Keratinocyte (primary cell): ENCODE measurements at places on chromosomes 6 and 20. TPM values are rescaled to one million over a fixed set of nuclear protein-coding genes. Genes with fewer than 3 reads are reported as not detected.
A peak's percentile ranks its signal among the peaks of the same experiment; 100 is the strongest.

HLA-DOA gene
- 0.01 TPM in 1 of 3 replicates, not detected in the others for polyA plus RNA-seq

WFDC12 gene
- 0.32 to 2.9 TPM (median 1.8 TPM) in 3 replicates for polyA plus RNA-seq

RPP21 gene
- polyA plus RNA-seq, result 25.7 to 40.5 TPM (median 26.8 TPM) in 3 replicates

- no peaks in the 10 kb centered on the region for H3K36me3 ChIP-seq
- DNase-seq, result no peak
- peaks cover 67% of the 10 kb centered on the region for H3K27me3 ChIP-seq
- H3K4me1 ChIP-seq, result peaks cover 3% of the 10 kb centered on the region
- H3K4me3 ChIP-seq, result no peak overlapping the region
Observed at GRCh38 chr20:46027245-46027853, 1.7 kb upstream of the SLC12A5 start.

EFCAB8 gene
- polyA plus RNA-seq, result 0.02 to 0.18 TPM (median 0.03 TPM) in 3 replicates

ANKRD66 gene
- polyA plus RNA-seq, result not detected in 3 replicates

MCCD1 gene
- not detected in 3 replicates for polyA plus RNA-seq

DNA sequence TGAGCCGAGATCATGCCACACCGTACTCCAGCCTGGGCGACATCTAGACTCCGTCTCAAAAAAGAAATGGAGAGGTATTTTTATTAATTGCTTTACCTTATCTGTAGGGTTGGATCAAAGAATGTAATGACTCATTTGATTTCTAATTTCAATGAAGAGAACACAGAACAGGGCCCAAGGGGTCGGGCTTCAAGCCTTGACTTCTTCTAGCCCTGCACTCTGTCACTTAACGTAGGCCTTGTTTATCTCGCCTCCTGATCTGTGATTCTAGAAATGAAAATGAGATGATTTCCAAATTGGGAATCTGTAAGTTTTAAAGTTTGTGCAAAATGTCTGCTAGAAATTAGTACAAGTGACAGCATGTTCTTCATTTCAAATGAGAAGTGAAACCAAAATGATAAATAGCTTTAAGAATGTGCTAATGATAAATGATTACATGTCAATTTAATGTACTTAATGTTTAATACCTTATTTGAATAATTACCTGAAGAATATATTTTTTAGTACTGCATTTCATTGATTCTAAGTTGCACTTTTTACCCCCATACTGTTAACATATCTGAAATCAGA, 180.5 kb downstream of the SLC16A10 start:
- H3K4me1 ChIP-seq, result peaks cover 21% of the 10 kb centered on the region
- peak overlapping the region; percentile 51 for H3K4me3 ChIP-seq
- no peaks in the 10 kb centered on the region for H3K27me3 ChIP-seq
- H3K27ac ChIP-seq, result peak overlapping the region; percentile 22
- DNase-seq, result no peak

GRCh38 chr20:61253264-61253639, 1.2 kb downstream of the CDH4 start:
- H3K4me1 ChIP-seq, result peaks cover 30% of the 10 kb centered on the region
- peak overlapping the region; percentile 86 for H3K4me3 ChIP-seq
- no peak for DNase-seq
- H3K36me3 ChIP-seq, result peaks cover 15% of the 10 kb centered on the region
- peaks cover 31% of the 10 kb centered on the region for H3K27me3 ChIP-seq

DNA sequence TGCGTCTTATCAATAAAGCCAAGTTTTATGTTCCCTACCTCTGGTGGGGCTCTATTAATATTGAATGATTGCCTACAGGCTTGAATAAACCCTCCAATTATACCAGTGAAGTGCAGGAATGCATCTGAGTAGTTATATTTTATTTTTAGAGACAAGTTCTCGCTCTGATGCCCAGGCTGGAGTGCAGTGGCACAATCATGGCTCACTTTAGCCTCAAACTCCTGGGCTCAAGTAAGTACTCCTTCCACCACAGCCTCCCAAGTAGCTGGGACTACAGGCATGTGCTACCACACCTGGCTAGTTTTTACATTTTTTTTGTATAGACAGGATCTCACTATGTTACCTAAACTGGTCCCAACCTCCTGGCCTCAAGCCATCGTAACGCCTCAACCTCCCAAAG, 26.1 kb upstream of the UBE2J1 start:
- H3K27me3 ChIP-seq, result no peaks in the 10 kb centered on the region
- no peak overlapping the region for H3K4me3 ChIP-seq
- DNase-seq, result no peak
- H3K36me3 ChIP-seq, result no peaks in the 10 kb centered on the region
- H3K27ac ChIP-seq, result no peak overlapping the region

- DNase-seq, result no peak
- H3K4me3 ChIP-seq, result peak within 1 kb of the TSS; percentile 85
Observed at GRCh38 chr6:106360410-106360988, at the start of gene CRYBG1. Gene CRYBG1 (plus strand): TSS chr6:106360717. CDS start chr6:106360909, 192 bp downstream.

- H3K4me3 ChIP-seq, result no peak overlapping the region
- peaks cover 9% of the 10 kb centered on the region for H3K4me1 ChIP-seq
- no peaks in the 10 kb centered on the region for H3K36me3 ChIP-seq
- no peak overlapping the region for H3K27ac ChIP-seq
- no peaks in the 10 kb centered on the region for H3K27me3 ChIP-seq
Observed at GRCh38 chr6:157116426-157116825, 206.9 kb downstream of the TMEM242 start.

DNA sequence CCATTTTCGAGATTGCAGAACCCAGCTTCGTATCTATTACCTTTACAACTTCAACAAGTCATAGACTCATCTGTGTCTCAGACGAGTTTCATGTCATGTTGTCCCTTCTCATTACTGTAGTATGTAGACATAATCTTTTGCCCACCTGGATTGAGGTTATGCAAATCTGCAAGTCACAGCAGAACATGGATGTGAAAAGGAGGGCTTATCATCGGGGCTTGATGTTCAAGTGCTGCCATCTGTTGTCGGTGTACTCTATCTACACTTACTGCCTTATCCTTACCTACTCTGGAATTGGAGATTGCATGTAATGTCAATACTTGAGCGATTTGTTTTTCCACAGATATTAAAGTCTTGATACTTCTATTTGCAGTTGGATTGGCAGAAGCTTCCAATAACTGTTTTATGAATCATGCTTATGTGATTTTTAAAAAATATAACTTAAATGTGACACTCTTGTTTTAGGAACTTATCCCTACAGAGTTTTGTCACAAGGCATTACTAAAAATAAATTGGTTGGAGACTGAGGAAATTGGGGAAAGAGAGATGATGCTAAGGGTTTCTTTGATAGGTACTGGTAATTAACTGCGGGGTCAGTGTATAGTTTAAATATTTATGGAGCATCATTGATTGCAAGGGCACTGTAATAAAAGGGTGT, 3.0 kb upstream of the GOPC start:
- no peaks in the 10 kb centered on the region for H3K27me3 ChIP-seq
- peak; percentile 30 for DNase-seq

BPIFB1 gene
- not detected in 3 replicates for polyA plus RNA-seq

DNA sequence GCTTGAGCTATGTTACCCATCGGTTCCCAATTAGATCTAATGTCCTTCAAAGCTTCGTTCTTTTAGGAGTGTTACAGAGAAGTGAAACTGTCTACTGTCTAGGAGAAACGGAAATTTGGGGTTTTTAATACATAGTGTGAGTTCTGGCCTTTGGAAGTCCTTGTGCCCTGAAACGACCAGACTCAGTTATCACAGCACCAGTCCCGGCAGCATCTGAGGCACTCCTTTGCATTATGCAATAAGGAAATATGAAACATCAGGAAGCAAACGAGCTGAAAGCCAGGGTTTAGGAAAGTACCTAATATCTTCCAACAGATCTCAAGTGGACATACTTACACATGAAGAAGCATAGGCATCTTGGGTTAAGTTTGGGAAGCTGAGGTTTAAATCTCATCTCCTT, 61.8 kb upstream of the ADGRF1 start:
- DNase-seq, result no peak
- peaks cover 26% of the 10 kb centered on the region for H3K4me1 ChIP-seq
- H3K27me3 ChIP-seq, result no peaks in the 10 kb centered on the region
- H3K36me3 ChIP-seq, result no peaks in the 10 kb centered on the region
